T-helper 1 cell (primary cell): ENCODE measurements at places on chromosomes 4 and X.
A peak's percentile ranks its signal among the peaks of the same experiment; 100 is the strongest.

DNA sequence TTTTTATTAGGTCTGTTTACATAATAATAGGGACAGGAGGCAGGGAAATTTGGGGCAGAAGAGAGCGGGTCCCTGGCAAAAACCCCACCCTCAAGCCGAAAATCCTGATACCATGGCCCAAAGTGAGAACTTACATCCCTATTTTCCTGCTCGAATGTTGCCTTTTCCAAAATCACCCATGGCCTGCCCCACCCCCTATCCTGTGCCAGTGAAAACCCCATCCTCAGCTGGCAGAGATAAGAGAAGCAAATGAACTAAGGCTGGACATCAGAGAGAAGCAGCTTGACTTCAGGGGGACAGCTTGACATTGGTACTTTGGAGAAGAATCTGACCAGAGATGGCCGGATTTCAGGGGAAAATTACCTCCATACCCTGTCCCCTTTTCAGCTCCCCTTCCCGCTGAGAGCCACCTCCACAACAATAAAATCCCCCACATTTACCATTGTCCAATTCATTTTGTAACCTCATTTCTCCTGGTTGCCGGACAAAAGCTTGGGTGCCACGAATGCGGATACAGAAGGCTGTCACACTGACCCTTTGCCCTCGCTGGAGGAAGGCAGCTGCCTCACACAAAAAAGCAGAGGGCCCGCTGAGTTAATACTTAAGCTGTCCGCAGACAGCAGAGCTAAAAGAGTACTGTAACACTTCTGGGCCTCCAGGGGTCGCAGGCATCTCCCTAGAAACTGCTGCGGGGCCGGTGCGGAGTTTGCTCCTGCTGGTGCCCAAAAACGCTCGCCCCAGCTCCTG lies 196.2 kb downstream of the SNCA start:
- DNase-seq = no peak

- DNase-seq = no peak
These were observed 37.9 kb upstream of the PAPSS1 start for GRCh38 chr4:107757864-107758476.

DNA sequence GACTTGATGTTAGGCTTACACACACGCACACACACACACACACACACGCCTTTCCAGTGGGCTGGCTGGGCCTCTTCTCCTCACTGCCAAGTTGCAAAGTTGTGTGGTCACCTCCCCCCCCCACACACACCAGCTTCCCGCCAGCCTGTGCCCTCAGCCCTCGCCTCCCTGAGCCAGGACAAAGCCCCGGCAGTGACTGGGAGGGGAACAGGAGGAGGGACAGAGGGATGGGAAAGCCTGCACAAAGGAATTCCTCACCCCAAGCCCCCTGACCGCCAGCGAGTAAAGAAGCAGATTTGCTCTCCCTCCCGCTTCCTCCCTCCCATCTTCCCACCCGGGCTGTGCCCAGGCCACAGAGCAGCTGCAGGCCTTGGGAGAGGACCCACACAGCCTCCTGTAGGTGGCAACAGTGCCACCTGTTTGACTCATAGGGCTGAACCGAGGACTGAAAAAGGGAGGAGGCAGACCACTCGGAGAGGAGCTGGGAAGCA lies at the start of gene GDPD2:
GDPD2 (plus strand) TSS at position 464 of the 491 bp plus-strand sequence. CDS start 1,671 bp downstream, outside the sequence.
- DNase-seq = no peak

- DNase-seq = no peak
These were observed 58.1 kb upstream of the HOPX start for GRCh38 chr4:56739066-56739777.

DNA sequence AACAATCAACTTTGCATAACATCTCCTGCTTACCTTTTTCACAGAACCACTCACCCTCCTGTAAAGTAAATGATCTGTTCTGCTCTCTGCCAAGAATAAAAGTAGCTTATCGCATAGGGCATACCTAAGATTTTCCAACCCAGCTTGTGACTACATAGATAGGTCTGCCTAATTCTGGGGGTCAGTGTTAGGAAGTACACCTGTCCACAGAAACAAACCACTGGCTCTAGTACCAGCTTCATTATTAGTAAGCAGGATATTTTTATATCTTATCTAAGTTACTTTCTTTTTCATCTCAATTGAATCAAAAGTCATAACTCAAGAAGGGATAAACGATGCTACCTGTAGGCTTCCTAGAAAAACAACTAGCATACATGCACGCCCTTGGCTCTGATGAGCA lies 23.8 kb downstream of the CXCL1 start:
- no peak for DNase-seq

- no peak for DNase-seq
These were observed 167.3 kb upstream of the PGRMC2 start for GRCh38 chr4:128454881-128455280.

DNA sequence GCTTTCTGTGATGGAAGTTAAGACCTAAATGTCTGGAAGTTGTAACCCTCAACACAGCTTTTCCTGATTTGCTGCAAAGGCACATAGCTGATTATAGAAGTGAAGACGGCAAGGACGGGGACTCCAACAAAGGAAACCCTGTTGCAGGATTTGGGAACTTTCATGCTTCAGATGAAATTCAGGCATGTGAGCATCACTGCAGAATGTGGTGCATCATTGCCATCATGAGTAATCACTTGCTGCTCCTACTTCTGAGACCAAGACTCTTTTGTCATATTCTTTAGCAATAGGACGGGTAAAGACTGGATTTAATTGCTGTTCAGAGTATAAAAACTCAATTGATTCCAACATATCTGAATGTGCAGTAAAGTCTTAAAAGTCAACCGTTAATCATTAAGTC lies 35.8 kb downstream of the YIPF6 start:
- DNase-seq = no peak

GRCh38 chrX:72621625-72622485 lies 49.2 kb upstream of the HDAC8 start:
- peak; percentile 85 for DNase-seq

- no peak for DNase-seq
These were observed 97.5 kb downstream of the FANCB start for GRCh38 chrX:14775416-14775815.

GRCh38 chr4:44535981-44536380 lies 87.4 kb upstream of the KCTD8 start:
- no peak for DNase-seq

DNA sequence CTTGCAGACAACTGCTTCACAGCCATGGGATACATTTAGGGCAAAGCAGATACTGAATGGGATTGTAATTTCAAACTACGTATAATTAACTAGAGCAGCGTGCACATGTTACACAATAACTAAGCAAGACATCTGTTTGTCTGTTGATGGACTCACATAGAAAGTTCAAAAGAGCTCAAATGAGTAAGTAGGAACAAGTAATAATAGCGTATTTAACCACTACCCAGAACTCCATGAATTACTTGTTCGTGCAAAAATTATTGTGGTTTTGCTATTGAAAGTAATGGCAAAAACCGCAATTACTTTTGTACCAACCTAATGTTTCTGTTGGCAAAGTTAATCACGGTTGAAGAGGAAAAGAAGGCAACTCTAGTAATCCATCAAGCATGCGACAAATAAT lies 825.4 kb downstream of the PCDH18 start:
- DNase-seq = no peak

- DNase-seq = no peak
These were observed 57.5 kb downstream of the PCDH18 start for GRCh38 chr4:137474711-137475301.

DNA sequence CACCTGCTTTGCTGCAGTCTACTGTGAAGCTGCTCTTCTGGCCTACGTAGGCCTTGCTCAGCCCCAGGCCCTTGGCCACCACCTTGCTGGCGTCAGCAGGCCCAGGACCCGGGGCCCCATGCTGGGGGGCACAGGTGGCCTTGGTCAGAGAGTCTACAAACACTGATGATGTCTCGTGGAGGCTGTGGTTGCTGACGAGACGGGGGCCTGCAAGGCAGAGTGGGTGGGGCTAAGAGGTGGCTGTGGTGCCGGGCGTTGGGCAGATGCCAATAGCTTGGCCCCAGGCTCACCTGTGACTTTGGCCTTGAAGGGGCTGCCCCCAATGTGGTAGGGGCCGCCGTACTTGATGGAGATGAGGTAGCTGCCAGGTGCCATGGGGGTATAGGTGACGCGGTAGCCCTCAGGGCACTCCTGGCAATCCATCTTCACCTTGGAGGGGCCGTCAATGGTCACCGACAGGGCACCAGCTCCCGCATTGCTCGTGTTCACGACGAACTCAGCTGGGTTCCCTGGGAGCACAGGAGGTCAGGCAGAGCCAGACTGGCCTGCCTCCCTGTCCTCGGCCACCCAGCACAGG lies 25.0 kb downstream of the FLNA start:
- DNase-seq = no peak

GRCh38 chr4:108574402-108574801 lies 46.0 kb upstream of the RPL34 start:
- DNase-seq = no peak

- DNase-seq = no peak
These were observed 405.2 kb upstream of the CNKSR2 start for GRCh38 chrX:20968996-20969395.

GRCh38 chrX:102652031-102652688 lies 877 bp downstream of the GPRASP1 start:
- peak; percentile 53 for DNase-seq

DNA sequence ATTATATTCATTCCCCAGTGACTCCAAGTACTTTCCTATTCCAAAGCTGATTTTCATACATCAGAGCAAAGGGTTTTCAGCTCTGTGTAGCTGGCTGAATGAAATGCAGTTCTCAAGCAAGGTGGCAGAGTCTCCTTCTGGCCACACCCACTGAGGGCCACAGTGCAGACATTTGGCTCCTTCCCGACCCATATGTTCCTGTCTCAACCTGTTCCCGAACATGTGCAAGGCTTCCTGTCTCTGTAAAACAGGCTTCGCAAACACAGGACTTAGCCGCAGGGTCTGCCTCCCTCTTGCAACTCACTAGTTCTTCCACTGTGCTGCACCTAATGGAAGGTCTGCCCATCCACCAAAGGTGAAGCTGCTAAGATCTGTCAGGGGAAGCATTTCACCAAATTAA lies 249.2 kb downstream of the MID1IP1 start:
- no peak for DNase-seq

GRCh38 chr4:150078579-150079080 lies 385 bp downstream of the DCLK2 start:
- DNase-seq = no peak

DNA sequence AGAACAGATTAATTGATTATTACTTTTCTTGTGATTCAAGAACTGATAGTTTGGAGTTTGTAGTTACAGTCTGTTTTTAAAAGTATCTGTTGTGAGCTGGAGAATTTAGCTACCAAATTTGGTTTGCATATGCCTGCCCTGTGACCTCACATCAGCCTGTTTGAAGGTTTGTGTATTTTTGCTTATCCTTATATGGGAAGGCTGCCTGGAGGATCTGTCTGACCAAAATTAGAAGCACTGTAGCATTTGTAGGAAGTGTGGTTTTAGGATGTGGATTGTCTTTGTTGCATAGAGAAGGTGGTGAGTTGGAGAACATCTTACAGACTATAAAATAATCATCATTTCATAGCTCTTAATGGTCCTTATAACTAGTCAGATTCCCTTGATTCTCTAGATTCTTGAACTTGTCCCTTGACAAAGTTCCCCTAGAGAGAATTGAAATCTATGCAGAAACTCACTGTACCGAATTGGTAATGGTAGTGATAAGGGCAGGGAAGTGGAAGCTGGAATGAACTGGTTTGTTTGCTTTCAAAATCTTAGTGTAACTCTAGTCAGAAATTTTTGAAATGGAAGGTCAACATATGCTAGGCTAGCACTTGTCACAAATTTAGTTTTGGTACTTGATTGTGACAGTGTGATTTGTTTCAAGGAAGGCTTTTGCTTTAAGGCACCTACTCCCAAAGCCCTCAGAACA lies 57.3 kb downstream of the SH3BGRL start:
- DNase-seq = no peak

GRCh38 chr4:182189103-182189878 lies 53.9 kb upstream of the TENM3 start:
- DNase-seq = no peak

GRCh38 chr4:98706200-98706813 lies 47.9 kb upstream of the TSPAN5 start:
- DNase-seq = no peak

GRCh38 chrX:40637687-40638086 lies 9.7 kb downstream of the CXorf38 start:
- DNase-seq = no peak

- no peak for DNase-seq
These were observed 726.6 kb downstream of the TRAM1L1 start for GRCh38 chr4:116358633-116359222.

GRCh38 chrX:110406822-110407221 lies 48.2 kb downstream of the RTL9 start:
- no peak for DNase-seq

DNA sequence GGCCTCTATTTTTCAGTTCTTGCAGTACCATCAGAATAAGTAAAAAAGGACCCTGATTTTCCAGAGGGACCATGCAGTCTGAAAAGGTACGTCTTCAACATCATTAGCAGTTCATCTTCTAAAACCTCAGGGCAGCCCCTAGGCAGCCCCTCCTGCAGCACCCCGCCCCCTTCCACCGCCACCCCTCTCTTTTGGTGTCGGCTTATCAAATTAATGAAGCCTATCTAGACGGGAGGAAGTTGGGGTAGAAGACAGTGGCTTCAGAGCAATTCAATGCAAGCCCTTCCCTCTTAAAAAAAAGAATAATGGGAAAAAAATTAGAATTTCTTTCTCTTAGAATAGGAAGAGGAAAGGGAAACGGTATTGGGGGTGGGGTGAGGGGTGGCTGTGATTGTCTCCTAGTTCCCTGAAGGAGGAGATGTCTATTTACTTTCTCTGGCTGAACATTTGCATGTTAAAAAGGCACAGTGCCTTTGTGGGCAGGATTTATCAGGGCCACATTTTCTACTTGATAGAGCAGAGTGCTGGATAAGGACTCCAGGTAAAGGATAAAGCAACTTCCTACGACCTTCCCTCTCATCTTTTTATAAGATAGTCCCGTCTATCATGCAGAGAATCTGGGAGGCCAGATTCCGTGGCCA lies 159.4 kb downstream of the MGST2 start:
- no peak for DNase-seq

DNA sequence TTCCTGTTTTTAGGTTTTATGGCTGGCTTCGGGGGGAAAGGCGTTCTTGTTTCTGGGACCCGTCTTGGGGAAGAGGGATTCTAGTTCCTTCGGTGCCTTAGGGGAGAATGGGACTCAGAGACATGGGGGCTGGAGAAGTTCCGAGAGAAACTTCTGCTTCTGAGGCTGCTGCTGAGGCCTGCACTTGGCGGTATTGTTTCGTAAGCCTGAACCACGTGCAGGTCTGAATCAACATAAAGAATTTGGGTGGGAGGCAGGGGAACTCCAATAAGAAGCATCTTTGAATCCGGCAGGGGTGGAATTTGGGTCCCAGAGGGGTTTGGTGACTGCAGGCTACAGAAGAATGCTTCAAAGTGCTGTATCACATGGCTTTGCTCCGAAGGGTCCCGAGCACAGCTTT lies 15.1 kb downstream of the XG start:
- DNase-seq = no peak

DNA sequence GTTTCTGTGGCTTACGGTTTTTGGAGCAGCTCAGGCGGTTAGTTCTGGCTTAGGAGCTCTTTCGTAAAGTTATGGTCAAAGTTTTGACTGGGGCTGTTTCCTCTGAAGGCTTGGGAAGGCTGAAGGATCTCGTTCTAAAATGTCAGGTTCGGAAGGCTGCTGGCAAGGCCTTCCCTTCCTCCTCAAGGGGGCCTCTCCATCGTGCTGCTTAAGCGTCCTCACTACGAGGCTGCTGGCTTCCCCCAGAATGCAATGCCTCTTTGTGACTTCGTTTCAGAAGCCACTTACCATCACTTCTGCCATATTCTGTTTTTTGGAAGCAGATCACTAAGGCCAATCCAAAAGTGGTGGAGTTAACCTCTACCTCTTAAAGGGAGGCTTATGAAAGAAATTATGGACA lies 1196.4 kb upstream of the TENM3 start:
- no peak for DNase-seq
